DMS79 treated with DMSO at 0.1 percent for 48 hours (cell line): ENCODE measurements at places on chromosomes 7 and 10.
A peak's percentile ranks its signal among the peaks of the same experiment; 100 is the strongest.

DNA sequence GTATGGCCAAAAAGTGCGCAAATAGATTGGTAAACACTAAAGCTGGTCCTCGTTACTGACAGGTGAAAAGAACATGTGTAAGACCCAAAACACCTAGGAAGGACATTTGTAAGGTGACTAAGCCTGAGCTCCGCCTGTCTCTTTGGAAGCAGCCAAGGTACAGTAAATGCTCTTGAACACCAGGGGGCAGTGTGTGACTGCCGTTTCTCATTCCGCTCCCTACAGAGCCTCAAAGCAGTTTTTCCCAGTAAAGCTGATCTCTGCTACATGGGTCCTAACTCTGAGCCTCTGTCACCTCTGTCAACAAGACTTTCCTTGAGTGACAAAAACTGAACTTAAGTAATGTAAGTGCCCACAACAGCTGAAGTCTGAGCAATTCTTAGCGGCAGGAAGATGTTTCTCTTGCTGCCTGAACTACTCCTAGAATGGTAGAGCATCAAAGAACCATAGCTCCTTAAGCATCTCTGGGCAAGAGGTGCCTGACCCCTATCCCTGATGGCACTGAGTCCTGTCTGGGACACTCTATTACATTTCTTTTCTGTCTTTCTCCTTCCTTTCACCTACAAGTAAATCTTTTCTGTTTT, 238.0 kb upstream of the INHBA start:
- peak; percentile 66 for DNase-seq

DNA sequence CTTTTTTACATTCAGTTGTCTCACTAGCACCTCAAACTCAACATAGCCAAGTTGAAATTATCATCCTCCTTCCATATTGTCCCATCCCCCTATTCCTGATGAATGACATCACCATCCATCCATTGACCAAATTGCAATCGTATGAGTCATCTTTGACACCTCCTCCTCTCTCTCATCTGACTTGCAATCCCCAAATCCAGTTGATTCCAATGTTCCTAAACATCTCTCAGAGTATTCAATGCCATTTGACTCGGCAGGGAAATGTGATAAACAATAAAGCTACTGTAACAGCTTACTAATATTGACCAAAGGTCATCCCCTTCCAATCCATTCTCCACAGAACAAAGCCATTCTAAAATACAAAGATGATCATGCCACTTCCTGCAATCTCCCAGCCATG, 1047.8 kb downstream of the NRG3 start:
- no peak for DNase-seq

GRCh38 chr10:6171881-6172695, 30.6 kb upstream of the PFKFB3 start:
- peak; percentile 19 for DNase-seq

DNA sequence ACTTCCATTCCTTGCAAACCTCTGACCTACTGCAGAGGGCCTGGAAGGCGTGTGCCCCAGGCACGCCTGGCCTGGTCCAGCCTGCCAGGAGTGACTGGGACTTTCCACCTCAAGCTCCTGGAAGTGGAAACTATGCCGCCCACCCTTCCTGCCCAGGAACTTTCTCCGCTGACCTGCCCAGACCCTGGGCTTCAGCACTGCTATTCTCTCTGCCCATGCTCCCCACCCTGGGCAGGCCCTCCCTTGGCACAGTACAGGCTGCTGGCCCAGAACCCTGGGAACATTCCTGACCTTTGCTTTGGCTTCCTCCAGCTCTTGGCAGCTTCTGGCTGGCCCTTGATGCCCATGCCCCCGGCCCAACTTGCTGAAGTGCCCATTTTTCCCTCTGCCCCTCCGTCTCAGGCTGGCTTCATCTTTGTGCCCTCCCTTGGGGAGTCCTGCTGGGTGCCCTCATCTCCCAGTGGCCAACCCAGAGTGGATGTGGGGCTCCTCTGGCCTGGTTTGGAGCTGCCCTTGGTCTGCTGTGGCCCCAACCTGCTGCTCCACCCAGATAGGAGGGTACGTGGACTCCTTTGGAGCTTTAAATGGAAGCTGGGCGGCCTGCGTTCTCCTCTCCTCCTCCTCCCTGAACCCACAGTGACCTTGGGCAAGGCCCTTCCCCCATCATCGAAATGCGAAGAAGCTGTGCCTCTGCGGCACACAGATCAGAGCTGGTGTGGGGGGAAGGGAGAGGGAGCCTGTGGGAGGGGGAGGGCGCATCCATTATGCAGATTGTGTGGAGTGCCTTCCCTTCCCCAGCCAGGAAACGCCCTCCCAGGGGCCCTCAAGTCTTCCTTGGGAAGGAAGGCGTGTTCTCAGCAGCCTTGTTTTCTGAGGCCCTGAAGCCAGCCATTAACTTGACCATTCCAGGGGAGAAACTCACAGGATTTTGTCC, 3.4 kb downstream of the MMRN2 start:
- DNase-seq: no peak

GRCh38 chr7:113880559-113880958, 38.2 kb downstream of the PPP1R3A start:
- no peak for DNase-seq

- DNase-seq: no peak
Observed at GRCh38 chr7:127895814-127896280, 135.4 kb downstream of the LRRC4 start.

- no peak for DNase-seq
Observed at GRCh38 chr7:131586759-131587158, 30.3 kb upstream of the PODXL start.

- DNase-seq: no peak
Observed at GRCh38 chr10:72355214-72355555, 466 bp upstream of the DNAJB12 start.

DNA sequence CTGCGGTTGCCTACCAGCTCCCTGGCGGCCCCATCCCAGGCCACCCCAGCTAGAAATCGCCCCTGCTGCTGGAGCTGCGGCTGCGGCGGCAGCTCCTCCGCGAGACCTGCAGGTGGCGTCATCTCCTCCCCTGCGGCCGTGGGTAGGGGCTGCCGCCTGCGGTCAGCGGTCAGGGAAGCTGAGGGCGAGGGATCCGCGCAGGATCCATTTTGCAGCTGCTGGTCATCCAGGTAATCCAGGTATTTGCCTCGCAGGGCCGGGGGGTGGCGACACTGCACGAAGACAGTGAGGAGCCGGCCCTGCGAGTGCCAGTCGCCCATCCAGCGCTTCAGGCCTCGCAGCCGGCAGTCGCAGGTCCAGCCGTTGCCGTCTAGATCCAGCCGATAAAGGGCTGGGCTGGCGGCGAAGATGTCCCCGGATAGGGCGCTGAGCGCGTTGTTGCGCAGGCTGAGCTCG, 1.5 kb downstream of the TRIL start:
- DNase-seq: peak; percentile 80

DNA sequence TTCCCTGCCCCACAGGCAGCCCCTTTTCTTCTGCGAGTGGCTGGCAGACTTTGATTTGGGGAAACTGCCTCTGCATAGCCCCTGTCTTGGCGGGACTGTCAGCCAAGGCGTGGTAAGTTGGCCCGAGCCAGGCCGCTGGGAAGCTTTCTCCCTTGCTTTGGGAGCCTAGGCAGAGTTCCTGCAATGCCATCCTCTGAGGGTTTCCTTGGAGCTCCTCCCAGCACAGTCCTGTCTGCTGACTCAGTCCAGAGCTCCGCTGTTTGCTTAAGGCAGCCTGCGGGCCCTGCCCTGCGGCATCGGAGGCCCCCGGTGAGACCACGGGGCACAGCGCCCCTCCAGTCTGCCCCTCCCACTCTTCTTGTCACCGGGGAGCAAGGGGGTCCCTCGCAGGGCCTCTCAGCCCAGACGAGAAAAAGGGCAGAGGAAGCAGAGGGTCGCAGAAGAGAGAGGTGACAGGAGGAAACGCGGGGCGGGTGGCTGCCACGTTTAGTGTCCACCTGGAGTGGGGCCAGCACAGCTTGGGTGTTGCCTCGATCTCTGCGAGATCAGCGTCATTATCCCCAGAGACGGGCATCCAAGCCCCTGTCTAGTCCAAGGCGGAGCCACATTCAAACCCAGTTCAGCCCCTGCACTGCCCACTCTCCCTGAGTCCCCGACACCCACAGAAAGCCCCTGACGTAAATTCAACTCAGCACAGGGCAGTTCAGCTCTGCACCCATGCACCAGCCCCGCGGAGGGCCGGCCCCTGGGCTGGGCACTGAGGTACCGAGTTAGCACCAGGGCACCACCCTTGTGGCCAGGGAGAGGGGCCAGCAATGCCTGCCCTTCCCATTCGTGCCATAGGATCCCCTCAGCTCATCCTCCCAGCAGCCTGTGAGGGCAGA, 59.0 kb upstream of the CHST15 start:
- no peak for DNase-seq
